Activated naive CD8-positive, alpha-beta T cell treated with anti-CD3 and anti-CD28 coated beads, Interleukin-2, amount 50 U/mL, for 24 hours (primary cell): ENCODE measurements at places on chromosomes 5 and 9.

GRCh38 chr9:121331992-121332685 lies 37.9 kb downstream of the STOM start:
- no peak overlapping the region for H3K27ac ChIP-seq
- peaks cover 3% of the 10 kb centered on the region for H3K36me3 ChIP-seq
- DNase-seq, result no peak
- H3K4me1 ChIP-seq, result no peaks in the 10 kb centered on the region
- H3K27me3 ChIP-seq, result no peaks in the 10 kb centered on the region

DNA sequence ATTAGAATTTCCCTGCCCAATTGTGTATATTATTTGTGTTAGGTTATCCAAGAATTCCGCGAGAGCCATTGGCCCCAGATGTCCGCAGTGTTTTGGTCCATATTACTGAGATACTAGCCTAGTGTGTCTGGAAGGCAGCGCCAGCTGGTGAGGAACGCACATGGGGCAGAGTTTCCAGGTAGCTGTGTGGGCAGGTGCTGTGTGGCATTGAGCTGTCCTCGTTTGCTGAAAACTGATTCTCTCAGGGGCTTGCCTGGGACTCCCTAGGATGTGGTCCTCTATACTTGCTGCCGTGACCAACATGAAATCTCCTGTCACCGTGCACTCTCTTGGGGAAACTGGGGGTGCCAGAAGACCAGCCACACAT lies 288.7 kb downstream of the FANCC start:
- no peaks in the 10 kb centered on the region for H3K27me3 ChIP-seq
- no peaks in the 10 kb centered on the region for H3K4me1 ChIP-seq
- no peak overlapping the region for H3K4me3 ChIP-seq
- no peak for DNase-seq
- no peak overlapping the region for H3K27ac ChIP-seq
- H3K36me3 ChIP-seq, result no peaks in the 10 kb centered on the region

- no peak overlapping the region for H3K4me3 ChIP-seq
- H3K4me1 ChIP-seq, result no peaks in the 10 kb centered on the region
- peaks cover 3% of the 10 kb centered on the region for H3K27me3 ChIP-seq
- no peaks in the 10 kb centered on the region for H3K36me3 ChIP-seq
Observed at GRCh38 chr5:144003636-144004035, 166.8 kb downstream of the YIPF5 start.

DNA sequence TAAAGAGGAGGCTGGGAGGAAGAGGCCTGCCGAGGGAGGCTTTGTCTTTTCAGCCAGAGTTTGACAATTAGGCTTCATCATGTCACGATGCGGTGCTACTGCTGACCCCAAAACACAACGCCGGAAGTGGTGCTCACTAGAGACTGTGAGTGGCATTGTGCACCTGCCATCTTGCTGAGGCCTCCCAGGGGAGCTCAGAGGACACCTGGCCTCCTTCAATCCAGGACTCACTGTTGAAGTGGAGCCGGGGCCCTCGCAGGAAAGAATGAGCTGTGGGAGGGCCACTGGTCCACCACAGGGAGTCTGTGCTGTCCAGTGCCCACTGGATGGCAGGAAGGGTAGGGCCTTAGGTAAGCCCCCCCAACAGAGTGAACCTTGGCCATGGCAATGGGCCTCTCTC lies 12.7 kb upstream of the SLC25A48 start:
- H3K27me3 ChIP-seq, result peaks cover 16% of the 10 kb centered on the region
- H3K4me1 ChIP-seq, result no peaks in the 10 kb centered on the region
- no peak overlapping the region for H3K27ac ChIP-seq
- no peaks in the 10 kb centered on the region for H3K36me3 ChIP-seq
- no peak for DNase-seq

DNA sequence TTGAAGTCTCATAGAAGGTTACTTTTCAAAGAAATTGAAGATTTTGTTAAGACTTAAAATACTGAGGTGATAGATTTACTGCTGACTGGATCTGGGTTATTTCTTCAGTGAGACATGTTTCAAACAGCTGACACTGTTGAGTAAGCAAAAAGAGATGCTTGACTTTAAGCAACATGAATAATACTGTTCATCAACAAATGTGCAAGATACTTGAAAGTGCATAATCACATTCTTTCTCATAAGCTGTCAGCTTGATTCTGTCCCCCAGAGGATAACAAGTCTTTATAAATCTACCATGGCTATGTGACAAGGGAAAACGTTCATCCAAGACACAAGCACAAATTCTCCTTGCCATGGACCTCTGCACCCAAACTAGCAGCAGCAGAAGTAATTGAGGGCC lies 260.1 kb upstream of the CDH18 start:
- H3K36me3 ChIP-seq, result no peaks in the 10 kb centered on the region
- DNase-seq, result no peak
- H3K27me3 ChIP-seq, result no peaks in the 10 kb centered on the region
- no peaks in the 10 kb centered on the region for H3K4me1 ChIP-seq
- no peak overlapping the region for H3K4me3 ChIP-seq

- H3K4me3 ChIP-seq, result no peak overlapping the region
- no peaks in the 10 kb centered on the region for H3K36me3 ChIP-seq
- no peak overlapping the region for H3K27ac ChIP-seq
Observed at GRCh38 chr9:522190-522589, 307.5 kb downstream of the DOCK8 start.

- peaks cover 7% of the 10 kb centered on the region for H3K36me3 ChIP-seq
- no peaks in the 10 kb centered on the region for H3K27me3 ChIP-seq
Observed at GRCh38 chr5:82074950-82075349, 103.1 kb downstream of the ATG10 start.

- H3K27ac ChIP-seq, result no peak overlapping the region
- H3K4me3 ChIP-seq, result no peak overlapping the region
- H3K4me1 ChIP-seq, result no peaks in the 10 kb centered on the region
- DNase-seq, result no peak
Observed at GRCh38 chr5:12017007-12017406, 112.8 kb upstream of the CTNND2 start.

- no peak overlapping the region for H3K4me3 ChIP-seq
- H3K36me3 ChIP-seq, result no peaks in the 10 kb centered on the region
- no peak overlapping the region for H3K27ac ChIP-seq
- DNase-seq, result no peak
- H3K4me1 ChIP-seq, result no peaks in the 10 kb centered on the region
- H3K27me3 ChIP-seq, result no peaks in the 10 kb centered on the region
Observed at GRCh38 chr5:98602534-98603112, 170.8 kb upstream of the RGMB start.

DNA sequence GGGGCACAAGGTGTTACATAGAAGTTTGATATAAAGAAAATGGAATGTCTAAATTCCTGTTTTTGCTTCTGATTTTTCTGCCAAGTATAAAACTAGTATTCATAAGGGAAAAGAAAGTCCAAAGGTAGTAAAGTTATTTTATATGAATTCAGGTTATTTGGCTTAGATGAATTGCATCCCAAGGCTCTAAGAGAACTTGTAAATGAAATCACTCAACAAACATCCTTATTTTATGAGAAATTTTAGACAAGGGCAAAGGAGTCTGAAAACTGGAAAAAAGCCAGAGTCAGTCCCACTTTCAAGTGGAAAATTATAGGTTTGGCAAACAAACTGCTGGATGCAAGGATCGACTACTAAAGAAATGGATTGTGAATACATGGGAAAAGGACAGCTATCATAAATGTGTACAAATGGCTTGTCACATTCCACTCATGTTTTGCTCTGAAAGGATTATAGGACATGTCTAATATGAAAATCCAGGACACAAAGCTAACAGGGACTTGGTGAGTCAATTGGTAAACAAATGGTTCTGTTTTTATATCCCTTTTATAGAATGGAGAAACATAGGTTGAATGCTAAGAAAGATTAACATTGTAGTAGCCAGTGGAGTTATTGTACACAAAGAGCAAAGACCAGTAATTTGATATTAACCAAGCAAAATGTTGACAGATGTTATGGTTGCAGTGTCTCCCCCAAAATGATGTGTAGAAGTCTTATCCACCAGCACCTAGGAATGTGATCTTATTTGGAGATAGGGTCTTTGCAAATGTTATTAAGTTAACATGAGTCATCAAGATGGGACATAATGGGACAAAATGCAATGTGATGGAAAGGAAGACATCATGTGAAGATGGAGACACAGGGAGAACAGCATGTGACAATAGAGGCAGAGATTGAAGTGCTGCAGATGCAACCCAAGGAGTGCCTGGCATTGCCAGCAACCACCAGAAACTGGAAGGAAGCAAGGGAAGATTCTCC lies 495.7 kb downstream of the TLE1 start:
- no peak overlapping the region for H3K27ac ChIP-seq
- no peaks in the 10 kb centered on the region for H3K4me1 ChIP-seq
- no peak for DNase-seq
- H3K4me3 ChIP-seq, result no peak overlapping the region

DNA sequence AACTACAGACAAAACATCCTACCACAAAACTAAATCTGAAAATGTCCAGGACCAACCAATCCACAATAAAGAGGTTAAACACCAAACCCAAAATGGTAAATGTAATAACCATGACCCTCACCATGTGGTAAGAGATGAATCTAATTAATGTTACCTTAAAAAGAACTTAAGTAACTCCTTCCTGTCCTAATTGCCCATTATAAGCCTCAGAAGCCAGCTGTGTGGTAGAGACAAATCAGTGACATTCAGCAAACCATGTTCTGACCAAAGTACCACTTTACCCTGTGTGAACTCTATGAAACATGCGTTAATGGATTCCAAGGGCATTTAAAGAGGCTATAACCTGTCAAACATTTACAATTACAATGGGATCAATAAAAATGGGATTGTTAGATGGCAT lies 25.0 kb downstream of the LPAR1 start:
- H3K36me3 ChIP-seq, result no peaks in the 10 kb centered on the region
- no peak overlapping the region for H3K4me3 ChIP-seq
- no peak for DNase-seq

DNA sequence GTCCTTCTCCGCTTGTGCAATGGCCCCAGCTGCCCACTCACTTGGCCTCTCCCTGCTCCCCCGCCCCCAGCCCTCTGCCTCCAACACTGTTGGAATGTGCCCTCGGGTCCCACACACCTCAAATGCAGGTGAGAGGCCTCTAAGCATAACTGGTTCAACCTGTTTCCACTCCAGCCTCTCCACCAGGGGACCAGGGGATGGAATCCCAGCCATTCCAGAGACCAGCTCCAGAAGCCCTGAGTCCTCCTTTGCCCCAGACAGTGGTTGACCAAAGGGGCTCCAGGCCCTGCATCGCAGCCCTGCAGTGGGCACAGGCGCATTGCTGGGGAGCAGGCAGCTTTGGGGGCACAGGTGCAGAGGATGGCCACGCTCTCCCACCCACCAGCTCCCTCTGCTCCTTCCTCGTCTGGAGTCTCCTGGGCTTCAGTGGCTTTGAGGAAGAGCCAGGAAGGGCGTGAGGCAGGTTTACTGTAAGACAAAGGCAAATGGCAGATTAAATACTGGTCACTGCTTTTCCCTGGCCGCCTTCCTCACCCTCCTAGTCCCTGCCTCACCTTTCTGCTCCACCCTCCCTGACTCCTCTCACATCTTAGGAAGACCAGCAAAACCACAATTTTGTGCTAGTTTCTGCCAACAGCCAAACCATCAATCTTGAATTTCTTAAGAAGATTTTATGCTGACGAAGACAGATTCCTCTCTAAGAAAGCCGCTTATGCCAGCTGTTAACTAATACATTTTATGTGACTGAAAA lies 29.1 kb upstream of the IRX2 start:
- no peaks in the 10 kb centered on the region for H3K4me1 ChIP-seq
- no peak overlapping the region for H3K4me3 ChIP-seq
- H3K27ac ChIP-seq, result no peak overlapping the region
- no peaks in the 10 kb centered on the region for H3K36me3 ChIP-seq

DNA sequence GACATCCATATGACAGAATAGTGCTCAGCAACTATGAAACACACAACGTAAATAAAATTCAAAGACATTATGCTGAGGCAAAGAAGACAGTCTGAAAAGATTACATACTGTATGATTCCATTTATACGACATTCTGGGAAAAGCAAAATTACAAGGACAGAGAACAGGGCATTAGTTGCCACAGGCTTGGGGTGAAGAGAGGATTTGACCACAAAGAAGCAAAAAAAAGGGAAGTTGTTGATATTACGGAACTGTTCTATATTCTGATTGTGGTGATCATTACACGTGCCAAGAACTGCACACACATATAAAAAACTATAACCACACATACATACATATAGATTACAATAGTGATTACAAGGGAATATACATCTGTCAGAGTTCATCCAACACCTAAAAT lies 24.1 kb downstream of the CDK5RAP2 start:
- H3K4me1 ChIP-seq, result peaks cover 5% of the 10 kb centered on the region
- H3K4me3 ChIP-seq, result no peak overlapping the region
- peaks cover 44% of the 10 kb centered on the region for H3K36me3 ChIP-seq
- H3K27me3 ChIP-seq, result no peaks in the 10 kb centered on the region

- H3K36me3 ChIP-seq, result peaks cover 18% of the 10 kb centered on the region
- no peaks in the 10 kb centered on the region for H3K27me3 ChIP-seq
- no peak overlapping the region for H3K4me3 ChIP-seq
- no peak for DNase-seq
Observed at GRCh38 chr5:111454776-111455175, 57.6 kb downstream of the STARD4 start.

DNA sequence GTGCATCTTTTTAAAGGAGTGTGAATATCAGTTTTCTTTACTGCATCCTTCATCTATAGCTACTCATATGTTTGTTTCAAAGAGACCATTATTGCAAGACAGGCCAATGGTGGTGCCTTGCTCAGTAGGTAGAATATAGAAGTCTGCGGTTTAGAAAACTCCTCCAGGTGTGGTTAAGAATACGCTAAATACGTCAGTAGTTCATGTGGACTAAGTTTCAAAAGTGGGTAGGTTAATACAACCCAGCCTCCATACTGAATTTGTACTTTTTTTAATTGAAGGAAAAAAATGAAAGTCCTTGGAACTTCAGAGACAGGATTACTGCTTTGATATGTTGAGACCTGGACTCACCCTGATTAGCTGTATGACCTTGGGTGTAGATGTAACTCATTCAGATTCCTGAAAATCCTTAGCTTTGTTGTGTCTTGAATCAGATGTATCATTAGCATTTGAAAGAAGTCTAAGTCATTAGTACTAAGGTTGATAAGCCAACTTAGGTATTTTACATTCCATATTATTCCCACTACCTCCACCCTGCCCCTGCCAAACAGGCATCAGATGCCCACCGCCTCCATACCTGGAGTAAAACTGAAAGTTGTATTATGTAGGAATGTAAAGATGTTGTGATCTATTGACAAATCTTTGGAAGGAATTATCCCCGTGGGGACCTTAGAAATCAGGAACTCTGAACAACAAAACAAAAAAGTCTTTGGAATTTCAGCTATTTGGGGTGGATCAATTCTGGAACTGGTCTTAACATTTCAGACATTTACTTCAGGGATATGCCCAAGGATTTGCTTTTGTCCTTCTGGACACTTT lies 6.1 kb downstream of the BASP1 start:
- no peak overlapping the region for H3K4me3 ChIP-seq
- peaks cover 22% of the 10 kb centered on the region for H3K27me3 ChIP-seq
- DNase-seq, result no peak
- no peak overlapping the region for H3K27ac ChIP-seq
- H3K4me1 ChIP-seq, result peaks cover 11% of the 10 kb centered on the region
- H3K36me3 ChIP-seq, result peaks cover 2% of the 10 kb centered on the region

DNA sequence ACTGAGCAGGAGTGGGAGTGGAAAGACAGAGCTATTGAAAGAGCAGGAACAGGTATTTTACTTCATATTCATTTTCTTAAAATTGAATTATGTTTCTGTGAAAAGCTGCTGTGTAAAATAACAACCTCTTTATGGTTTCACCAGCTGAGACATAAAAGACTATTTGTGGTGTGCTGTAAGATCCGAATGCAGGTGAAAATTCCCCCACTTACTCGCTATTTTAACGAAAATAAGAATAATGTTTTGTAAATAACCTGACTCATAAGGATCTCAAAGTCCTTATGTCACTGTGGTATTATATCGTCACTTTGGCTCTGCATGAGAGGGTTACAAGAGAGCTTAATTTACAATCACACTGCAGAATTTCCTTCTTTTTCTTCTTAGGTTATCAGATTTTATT lies 65.3 kb upstream of the NFIB start:
- no peak for DNase-seq
- no peaks in the 10 kb centered on the region for H3K36me3 ChIP-seq
- H3K4me3 ChIP-seq, result no peak overlapping the region
- H3K27me3 ChIP-seq, result no peaks in the 10 kb centered on the region
